ENCODE measurements at places on chromosomes 13 and 19.
A peak's percentile ranks its signal among the peaks of the same experiment; 100 is the strongest.

DNA sequence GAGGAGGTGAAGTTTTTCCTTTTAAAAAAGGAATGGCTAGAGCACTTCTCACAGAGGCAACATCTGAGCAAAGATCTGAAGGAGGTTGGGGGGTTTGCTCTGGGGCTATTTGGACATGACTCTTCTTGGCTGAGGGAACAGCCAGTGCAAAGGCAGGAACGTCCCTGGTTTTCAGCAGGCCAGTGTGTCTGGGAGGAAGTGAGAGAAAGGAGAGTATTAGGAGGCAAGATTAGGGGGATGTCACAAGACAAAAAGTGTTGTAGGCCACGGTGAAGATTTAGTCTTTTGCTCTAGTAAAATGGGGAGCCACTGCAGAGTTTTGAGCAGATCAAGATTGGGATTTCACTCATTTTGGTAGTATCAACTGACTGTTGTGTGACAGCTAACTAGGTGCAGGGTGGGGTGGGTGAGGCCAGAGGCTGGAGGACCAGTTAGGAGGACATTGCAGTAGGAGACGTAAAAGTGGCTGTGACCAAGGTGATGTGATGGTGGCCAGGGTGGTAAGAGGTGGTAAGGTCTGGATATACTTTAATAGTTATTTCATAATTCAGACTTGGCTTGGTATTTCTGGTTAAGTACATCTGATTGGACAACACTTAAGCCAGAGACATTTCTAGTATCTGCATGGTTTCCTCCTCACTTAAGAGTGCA is 40.6 kb downstream of the WDFY2 start:
- no peak for DNase-seq

DNA sequence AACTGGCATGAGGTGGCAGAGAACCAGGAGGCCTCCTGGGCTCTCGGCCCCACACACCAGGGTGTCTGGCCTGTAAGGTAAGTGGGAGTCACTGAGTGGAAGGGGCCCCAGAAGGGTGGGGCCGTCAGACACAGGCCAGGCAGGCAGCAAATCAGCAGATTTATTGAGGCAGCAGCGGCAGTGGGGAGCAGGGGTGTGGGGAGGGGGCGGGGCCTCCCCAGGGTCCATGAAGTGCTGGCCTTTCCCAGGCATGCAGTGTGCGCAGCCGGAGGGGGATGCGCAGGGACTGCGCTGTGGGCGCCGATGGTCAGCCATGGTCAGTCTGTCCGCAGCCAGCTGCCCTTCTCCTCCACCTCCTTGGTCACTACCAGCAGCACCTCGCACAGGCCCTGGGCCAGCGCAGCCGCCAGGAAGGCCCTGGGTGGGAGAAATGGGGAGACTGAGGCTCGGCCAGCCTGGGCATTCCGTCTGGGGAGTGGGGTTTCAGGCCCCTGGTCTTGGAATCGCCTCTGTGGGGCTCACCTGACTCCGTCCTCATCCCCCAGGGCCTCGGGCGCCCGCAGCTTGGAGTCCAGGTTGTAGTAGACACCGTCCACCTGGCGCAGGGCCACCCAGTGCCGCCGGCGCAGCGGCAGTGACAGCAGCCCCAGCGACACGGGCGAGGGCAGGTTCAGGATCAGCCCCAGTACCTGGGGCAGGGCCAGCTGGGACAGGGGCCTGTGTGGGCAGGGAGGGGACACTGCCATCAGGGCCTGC is 5.0 kb downstream of the JOSD2 start:
- DNase-seq = no peak

- no peak for DNase-seq
Measured at GRCh38 chr13:98097749-98098148, 45.1 kb upstream of the FARP1 start.

GRCh38 chr13:77513719-77514335 is 21.7 kb upstream of the SCEL start:
- no peak for DNase-seq

- DNase-seq = no peak
Measured at GRCh38 chr13:46885018-46885417, 11.8 kb downstream of the HTR2A start.

DNA sequence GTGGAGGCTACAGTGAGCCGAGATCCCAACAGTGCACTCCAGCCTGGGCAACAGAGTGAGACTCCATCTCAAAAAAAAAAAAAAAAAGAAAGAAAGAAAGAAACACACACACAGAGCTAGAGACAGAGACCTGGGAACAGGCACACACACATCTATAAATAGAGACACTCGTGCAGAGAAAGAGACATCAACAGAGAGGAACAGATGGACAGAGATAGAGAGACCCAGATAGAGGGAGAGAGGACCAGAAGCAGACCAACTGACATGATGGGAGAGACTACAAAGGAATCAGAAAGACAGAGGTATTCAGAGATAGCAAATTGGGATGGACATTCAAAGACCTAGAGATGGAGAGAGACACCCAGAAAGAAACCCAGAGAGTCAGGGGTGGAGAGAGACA is 2.1 kb upstream of the CA11 start:
- DNase-seq = no peak

- DNase-seq = no peak
Measured at GRCh38 chr13:70703755-70704154, 595.5 kb upstream of the KLHL1 start.

GRCh38 chr13:90618133-90618532 is 729.4 kb upstream of the MIR17HG start:
- peak; percentile 5 for DNase-seq

- no peak for DNase-seq
Measured at GRCh38 chr13:72431981-72432682, 295.3 kb downstream of the MZT1 start.

DNA sequence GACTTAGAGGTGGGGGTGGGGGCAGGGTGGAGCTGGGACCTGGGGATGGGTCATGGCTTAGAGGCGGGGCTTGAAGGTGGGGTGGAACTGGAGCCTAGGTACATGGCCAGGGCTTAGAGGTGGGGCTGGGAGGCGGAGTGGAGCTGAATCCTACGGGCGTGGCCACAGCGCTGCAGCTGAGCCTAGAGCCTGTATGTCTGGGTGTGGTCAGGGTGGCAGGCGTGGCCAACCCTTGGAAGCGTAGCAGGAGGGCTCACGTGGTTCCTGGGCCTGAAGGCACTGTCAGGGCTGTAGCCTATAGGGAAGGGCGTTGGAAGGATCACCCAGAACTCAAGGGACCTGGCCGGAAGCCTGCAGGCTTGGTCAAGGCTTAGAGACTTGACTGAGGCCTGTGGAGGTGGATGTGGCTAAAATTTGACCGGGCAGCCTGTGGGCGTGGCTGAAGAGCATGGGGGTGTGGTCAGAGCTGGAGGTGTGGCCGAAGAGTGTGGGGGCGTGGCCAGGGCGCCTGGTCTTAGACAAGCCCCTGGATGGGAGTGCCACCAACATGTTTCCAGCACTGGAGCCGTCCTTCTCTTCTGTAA is 24.3 kb downstream of the COLGALT1 start:
- peak; percentile 64 for DNase-seq

GRCh38 chr13:20193162-20193906 is 596 bp upstream of the GJB2 start:
- DNase-seq = no peak

- peak; percentile 4 for DNase-seq
Measured at GRCh38 chr13:63910511-63910910, 2494.9 kb upstream of the PCDH20 start.

DNA sequence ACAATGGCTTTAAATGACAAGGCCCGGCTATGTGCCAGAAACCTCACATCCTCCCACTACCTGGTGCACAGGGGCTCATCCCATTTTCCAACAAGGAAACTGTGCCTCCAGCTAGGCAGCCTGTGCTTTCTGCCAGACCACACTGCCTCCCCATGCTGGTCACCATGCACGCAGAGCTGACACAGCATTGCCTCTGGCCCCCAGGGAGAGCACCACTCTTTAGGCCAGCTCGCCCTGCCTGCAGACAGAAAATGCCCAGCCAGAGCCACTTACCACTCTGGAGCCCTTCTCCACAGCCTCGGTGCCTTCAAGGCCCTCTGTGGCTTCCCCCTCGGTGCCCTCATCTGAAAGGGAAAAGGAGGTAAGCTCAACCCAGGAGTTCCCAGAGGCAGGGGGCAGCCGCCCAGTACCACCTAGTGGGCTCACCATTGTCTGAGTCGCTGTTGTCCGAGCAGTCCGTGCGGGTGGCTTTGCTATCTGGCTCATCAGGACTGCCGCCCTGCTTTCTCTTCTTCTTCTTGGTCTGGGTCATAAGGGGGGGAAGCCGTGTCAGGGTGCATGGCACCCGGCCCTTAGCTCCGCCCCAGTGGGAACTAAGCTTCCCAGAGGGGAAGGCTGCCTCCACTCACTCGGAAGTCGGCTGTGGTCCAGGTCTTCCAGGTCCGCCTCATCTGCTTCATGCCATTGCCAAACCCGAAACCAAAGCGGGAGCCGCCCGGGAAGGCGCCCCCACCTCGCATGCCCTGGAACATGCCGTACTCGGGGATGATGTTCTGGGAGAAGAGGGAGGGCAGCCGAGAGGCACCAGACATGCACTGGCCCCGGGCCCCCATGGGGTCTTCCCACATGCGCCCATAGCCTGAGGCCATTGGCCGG is 18.0 kb downstream of the AKAP8L start:
- peak; percentile 18 for DNase-seq

- no peak for DNase-seq
Measured at GRCh38 chr13:98782654-98783053, 30.2 kb upstream of the SLC15A1 start.

- DNase-seq = no peak
Measured at GRCh38 chr19:19347401-19348110, 26.9 kb downstream of the MAU2 start.

- peak; percentile 20 for DNase-seq
Measured at GRCh38 chr13:34942732-34943435, 814 bp downstream of the NBEA start.

GRCh38 chr13:63693696-63694095 is 2278.0 kb upstream of the PCDH20 start:
- DNase-seq = no peak

- peak; percentile 51 for DNase-seq
Measured at GRCh38 chr19:5038631-5039271, 69.8 kb downstream of the KDM4B start.

DNA sequence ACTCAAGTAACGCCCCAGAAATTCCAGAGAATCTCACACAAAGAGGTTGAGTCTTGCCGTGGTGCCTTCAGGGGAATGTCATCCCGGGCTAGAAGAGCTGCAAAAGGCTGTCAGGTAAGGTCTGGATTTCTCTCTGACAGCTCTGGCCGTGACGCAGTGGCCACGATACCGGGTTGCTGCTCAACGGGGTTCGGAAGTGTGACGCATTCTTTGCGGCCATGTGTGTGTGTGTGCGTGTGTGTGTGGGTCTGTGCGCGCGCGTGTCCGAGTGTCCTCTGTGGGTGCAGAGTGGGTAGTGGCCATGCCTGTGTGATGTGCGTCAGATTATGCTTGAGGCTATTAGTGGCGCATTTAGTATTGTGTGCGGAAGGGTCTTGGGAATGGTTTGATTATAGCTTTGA is 306 bp downstream of the ZNF540 start:
- peak; percentile 11 for DNase-seq

DNA sequence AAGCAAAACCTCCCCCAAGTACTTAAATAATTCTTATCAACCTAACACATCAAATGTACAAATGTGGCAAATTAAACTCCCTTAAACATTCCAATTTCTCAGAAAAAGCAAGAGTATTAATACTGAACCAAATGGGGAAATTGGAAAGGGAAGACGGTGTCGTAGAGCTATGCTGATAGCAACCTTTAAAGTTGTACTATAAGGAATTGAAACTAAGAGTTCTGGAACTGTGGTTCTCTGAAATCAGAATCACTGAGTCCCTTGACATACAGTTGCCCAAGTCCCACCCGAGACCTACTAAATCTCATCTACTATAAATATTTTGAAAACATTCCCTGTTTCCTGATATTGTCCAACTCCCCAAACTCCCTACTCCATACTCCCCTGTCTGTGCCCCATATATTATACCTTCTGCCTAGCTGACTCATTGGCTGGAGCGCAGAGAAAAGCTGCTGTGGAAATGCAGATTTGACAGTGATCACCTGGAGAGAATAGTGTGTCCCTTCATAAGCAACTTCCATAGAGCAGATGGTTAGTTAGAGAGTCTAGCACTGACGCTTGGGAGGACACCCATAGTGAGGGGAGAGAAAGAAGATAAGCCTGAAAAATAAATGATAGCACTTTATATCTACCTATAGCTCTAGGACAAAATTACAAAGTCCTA is 51.4 kb upstream of the ITM2B start:
- no peak for DNase-seq

- no peak for DNase-seq
Measured at GRCh38 chr13:99143904-99144303, 56.8 kb upstream of the UBAC2 start.

DNA sequence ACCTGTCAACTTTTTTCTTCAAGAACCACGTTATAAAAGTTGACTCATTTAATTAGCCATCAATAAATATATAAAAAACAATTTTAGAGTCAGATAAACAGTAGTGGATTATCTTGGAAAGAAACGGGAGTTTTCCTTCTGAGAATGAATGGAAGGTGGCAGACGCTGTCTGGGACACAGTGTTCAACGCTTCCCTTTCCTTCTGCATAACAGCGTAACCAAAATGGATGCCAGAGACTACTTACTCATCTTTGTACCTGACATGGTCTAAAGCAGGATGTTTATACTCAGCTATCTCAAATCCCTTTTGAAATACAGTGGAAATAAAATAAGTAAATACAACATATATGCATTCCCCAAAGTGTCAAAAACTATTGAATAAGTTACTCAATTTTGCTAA is 195.2 kb downstream of the LHFPL6 start:
- no peak for DNase-seq

DNA sequence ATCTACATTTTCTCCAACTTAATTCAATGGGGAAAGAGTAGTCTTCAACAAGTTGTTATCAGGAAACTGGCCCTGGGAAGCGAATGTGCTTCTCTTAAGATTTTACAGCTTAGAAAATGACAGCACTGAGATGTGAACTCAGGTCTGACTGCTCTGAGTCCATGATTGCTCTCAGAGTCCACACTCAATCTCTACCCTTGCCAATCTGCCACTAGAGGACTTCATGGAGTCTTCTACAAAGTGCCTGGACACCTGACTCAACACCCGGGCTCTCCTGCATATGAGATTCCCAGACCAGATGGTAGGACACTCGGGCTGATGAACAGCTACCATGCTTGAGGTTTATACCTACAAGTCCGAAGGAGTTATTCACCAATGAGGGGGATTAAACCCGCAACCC is 74.8 kb downstream of the ABCC4 start:
- DNase-seq = no peak

DNA sequence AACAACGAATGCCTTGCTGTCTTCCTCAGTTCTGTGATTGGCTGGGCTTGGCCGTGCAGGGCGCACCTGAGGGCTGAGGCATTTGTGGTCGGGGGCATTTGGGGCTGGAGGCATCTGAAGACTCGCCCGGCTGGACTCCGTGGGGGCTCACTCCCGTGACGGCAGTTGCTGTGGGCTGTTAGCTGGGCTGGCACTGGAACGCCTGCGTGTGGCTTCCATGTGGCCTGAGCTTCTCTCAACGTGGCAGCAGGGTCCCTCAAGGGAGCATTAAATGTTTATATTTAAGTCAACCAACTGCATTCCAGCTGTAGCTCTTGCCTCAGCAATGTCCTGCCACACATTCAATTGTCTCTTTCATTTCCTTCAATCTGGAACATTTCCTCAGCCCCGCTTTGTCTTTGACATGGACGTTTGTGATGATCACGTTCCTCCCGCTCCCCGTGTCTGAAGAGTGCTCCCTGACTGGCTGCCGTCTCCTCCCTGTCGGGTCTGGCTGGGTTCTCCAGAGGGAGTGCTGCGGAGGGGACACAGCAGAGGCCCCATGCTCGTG is 21.0 kb downstream of the CCDC8 start:
- no peak for DNase-seq
